Omental fat pad (tissue), 4 donors: ENCODE measurements at places on chromosomes 12 and 14.

- no peak for DNase-seq
Measured at GRCh38 chr12:121282072-121282742, 14.3 kb downstream of the CAMKK2 start.

GRCh38 chr12:47887529-47887928 is 17.3 kb downstream of the VDR start:
- no peak for DNase-seq

- DNase-seq, result peak; percentile 10
Measured at GRCh38 chr14:99732436-99733210, 48.5 kb downstream of the CYP46A1 start.

DNA sequence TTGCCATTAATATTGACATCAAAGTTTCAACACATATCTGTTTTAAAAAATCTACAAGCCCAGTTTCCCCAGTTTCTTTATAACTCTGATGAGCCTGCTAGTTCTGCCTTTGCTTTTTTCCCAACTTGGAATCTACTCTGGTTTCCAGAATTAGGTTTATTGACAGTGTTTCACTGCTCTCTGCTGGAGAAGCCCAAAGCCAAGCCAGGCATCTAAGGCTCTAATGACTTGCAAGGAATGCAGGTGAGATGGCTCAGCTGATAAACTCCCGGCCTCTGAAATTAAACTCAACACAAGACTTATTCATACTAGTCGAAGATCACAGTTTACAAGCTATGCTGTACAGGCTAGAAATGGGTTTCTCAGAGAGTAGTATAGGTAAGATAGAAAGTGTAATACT is 54.3 kb downstream of the HMGA2 start:
- DNase-seq, result no peak

GRCh38 chr14:96138241-96138640 is 66.4 kb upstream of the BDKRB2 start:
- no peak for DNase-seq

GRCh38 chr14:74213907-74214803 is 25.1 kb upstream of the VSX2 start:
- no peak for DNase-seq

DNA sequence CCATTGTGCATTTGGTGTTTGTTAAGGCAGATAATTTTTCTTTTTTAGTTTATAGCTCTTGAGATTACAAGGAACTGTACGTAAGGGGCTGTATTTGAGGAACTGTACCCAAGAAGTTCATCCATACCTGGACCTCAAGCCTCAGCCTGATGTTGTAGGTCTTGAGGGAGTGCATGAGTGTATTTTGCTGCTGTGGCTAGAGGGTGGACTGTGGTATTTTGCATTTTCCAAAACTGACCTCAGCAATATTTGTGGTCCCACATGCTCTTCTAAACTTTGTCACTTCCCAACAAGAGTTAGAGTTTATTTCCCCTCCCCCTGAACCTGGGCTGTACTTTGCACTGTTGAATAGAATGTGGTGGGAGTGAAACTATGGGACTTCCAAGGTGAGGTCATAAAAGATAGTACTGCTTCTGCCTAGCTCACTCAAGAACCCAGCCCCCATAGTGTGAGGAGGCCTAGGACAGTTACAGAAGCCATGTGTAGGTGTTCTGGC is 42.2 kb upstream of the FBXO33 start:
- DNase-seq, result no peak

DNA sequence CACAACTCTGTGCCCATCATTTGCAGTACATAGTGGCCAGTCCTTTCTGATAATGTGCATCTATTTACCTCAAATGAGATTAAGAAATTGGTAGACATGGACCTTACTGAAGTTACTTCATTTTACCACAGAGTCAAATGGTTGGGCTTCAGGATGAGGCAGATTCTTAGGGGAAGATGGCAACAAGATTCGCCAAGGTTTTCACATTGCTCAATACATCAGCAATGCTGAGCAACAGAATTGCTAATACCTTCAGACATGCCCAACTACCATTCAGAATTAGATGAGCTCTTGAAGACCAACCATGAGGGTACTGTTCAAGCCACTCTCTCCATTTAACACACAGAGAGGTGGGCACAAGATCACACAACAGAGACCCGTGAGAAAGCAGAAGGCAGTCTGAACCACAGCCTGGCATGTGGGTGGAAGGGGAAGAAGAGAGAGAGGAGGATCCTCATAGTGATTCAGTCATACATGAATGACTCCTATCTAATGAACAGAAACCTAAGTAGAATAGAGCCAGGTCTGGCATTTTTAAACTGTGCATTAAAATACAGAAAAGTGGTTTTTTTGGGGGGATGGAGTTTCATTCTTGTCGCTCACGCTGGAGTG is 28.5 kb downstream of the CPM start:
- DNase-seq, result no peak

- DNase-seq, result no peak
Measured at GRCh38 chr14:31966896-31967668, 110.0 kb upstream of the ARHGAP5 start.

DNA sequence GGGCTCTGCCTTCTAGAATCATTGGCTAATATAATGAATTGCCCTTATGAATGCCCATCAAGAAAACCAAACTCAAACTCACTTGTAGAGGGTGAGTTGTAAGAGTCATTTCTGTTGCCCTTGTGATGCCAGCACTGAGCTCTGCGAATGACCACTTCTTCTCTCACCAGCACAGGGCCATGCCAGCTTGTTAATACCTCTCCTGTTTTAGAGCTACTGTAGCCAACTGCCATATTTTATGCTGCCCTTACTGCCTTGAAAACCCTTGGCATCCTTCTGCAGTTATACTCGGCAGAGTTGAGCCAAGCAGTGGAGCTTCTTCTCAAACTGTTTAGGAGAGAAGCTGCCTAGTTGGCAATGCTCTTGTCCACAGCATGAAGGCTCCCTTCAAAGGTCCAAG is 8.1 kb downstream of the KRT75 start:
- DNase-seq, result no peak

- DNase-seq, result no peak
Measured at GRCh38 chr12:15446807-15447206, 124.5 kb downstream of the PTPRO start.

GRCh38 chr14:91078095-91078737 is 17.8 kb upstream of the RPS6KA5 start:
- no peak for DNase-seq

DNA sequence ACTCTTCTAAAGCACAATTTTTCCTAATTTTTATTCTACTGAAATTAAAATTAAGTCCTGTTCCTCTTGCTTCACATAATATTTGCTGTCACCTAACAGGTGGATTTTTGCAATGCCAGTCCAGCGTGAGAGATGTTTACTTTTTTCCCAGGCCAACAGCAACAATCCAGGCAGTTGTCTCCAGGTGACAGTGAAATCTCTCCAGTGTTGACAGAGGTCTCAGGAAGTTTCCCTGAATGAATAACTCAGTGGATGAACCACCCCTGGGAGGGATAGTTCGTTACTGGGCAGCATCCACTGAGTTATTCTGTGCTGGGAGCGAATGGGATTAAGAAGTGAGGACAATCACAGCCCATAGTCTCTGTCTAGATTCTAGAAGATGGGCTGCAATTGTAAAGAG is 7.1 kb upstream of the NT5DC3 start:
- DNase-seq, result no peak

DNA sequence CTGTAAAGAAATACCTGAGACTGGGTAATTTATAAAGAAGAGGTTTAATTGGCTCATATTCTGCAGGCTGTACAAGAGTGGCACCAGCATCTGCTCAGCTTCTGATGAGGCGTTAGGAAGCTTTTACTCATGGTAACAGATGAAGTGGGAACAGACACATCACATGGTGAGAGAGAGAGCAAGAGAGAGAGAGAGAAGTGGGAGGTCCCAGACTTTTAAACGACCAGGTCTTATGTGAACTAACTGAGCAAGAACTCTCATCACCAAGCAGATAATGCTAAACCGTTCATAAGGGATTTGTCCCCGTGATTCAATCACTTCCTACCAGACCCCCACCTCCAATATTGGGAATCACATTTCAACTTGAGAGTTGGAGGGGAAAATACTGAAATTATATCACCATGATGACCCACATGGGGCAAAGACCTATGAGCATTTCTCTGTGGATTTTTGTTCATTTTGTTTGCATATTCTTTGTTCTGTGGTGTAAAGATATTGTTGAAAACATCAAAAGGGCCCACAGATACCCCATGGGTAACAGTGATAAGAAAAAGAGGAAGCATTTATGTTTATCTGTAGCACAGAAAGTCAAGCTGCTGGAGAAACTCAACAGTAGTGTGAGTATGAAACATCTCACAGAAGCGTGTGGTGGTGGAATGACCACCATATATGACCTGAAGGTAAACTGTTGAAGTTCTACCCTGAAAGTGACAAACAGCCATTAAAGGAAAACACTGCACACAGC is 135.2 kb upstream of the PDE3A start:
- no peak for DNase-seq

DNA sequence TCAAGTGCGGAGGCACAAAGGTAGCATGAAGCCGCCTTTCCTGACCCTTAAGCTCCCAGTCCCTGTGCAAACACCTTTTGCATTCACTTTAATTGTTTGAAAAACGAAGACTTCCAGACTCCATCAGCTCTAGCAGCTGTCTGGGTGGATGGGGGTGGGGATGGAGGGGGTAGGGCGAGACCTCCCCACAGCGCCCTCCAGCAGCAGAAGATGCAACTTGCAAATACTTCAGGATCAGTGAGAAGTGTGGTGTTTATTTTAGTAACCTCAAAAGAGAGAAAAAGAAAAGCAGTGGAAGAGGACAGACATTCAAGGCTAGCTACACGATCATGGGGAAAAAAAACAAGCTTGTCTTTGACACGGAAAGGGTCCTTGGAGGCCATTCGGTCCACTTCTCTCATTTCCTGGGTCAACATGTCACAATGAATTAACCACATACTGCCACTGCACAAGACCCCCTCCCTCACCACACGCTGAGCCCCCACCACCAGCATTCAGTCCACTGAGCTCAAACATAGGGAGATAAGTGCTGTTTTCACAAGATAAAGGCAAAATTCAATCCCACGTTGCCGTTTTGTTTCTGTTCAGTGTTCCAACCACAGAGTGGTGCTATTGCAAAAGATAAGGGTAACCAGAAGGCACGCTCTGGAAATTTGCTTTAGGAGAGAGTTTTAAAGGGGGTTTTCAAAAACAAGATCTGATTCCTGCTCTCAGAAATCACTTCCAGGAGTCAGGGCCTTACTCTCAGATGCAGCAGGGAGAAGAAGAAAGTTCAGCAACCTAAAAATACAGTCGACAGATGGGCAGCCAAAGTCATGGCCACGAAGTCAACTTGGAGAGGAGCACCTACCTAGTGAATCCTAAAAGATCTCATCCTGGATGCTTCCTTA is 3.3 kb upstream of the NTF3 start:
- no peak for DNase-seq

- DNase-seq, result no peak
Measured at GRCh38 chr12:13896063-13896626, 85.3 kb downstream of the GRIN2B start.

DNA sequence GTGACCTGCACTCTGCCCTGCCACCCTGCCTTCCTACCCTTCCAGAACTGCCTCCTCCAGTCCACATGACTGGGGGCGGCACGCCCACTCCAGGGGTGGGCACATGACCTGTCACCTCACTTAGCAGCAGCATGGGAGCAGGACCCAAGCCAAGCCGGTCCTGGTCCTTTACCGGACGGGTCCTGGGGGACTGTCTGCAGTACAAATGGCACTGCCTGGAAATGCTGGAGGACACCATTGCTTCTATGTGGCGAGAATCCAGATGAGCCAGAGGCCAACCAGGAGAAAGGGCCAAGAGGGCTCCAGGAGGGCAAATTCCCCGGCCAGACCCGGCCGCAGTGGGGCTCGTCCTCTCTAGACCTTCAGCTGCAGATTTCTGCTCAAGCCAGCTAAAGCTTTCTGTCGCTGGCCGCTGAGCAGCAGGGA is 33.1 kb downstream of the ITPK1 start:
- no peak for DNase-seq

DNA sequence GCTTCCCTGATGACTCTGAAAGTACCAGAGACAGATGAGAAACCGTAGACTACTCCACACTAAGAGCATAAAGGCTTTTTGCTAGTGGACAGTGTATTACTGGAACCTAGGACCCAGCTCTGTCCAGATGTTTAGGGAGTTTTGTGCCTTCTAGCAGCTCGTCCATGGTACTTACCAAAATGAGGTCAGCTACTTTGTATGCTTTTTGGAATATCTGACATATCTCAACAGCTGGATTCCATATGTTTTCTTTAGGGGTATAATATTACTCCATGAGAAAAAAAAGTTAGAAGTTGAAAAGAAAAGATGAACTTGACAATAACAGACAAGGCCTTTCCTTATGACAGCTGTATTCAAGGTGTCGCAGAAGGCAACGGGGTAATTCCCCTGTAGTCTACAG is 32.1 kb upstream of the FRMD6 start:
- DNase-seq, result no peak

- no peak for DNase-seq
Measured at GRCh38 chr12:86774841-86775388, 518.7 kb upstream of the MGAT4C start.

GRCh38 chr12:3087758-3088650 is 10.8 kb downstream of the TSPAN9 start:
- no peak for DNase-seq

DNA sequence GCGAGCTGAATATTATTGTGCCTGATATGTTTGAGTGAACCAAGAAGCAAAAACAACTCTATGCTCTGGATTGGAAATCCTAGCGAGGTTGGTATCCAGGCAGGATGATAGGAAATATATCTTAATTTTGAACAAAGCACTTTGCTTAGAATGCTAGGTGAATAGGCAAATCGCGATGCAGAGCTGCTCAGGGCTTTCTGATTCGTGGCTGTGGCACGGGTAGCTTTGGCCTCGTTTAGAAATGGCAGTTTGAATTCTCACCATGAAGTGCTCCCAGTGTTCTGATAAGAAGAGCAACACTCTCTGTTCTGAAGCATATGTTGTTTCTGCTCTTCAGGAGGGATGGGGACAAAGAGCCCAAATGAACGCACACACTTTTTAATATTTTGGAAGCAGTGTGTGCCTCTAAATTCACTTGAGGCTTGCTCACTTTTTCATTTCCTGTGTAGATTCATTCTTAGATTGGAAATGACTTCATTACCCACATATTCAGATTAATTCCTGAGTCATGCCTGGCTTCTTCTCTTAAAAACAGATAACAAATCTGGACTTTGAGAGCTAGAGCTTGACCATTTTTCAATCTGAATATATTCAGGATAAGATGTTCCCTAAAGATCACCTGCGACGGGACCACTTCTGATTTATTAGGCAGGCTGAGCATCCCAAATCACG is 200.9 kb downstream of the RPAP3 start:
- DNase-seq, result no peak

- DNase-seq, result no peak
Measured at GRCh38 chr14:76432827-76433752, 57.2 kb downstream of the ESRRB start.

- no peak for DNase-seq
Measured at GRCh38 chr12:97022536-97023230, 115.6 kb downstream of the NEDD1 start.

DNA sequence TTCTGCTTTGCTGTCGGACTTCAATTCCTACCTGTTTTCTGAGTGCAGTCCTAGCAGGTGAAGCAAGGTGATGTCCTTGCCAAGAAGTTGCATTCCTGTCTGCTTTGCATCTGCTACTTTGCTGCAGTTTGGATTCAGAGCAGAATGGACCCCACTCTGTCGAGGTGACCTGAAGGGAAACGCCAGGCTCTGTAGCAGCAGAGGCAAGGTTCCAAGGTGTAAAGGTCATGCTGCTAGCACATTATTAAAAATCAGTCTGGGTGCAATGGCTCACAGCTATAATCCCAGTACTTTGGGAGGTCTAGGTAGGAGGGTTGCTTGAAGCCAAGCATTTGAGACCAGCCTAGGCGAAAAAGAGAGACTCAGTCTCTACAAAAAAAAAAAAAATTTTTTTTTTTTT is 17.3 kb upstream of the ALDH2 start:
- no peak for DNase-seq
